ENCODE measurements at places on chromosomes 5 and 9.

- DNase-seq, result no peak
These were observed 25.1 kb downstream of the NFX1 start for GRCh38 chr9:33315371-33315770.

- no peak for DNase-seq
These were observed 51.2 kb downstream of the STRBP start for GRCh38 chr9:123217128-123217654.

GRCh38 chr5:169702693-169703481, 65.8 kb downstream of the DOCK2 start:
- peak; percentile 62 for DNase-seq

- no peak for DNase-seq
These were observed 17.3 kb upstream of the LPCAT1 start for GRCh38 chr5:1540831-1541701.

DNA sequence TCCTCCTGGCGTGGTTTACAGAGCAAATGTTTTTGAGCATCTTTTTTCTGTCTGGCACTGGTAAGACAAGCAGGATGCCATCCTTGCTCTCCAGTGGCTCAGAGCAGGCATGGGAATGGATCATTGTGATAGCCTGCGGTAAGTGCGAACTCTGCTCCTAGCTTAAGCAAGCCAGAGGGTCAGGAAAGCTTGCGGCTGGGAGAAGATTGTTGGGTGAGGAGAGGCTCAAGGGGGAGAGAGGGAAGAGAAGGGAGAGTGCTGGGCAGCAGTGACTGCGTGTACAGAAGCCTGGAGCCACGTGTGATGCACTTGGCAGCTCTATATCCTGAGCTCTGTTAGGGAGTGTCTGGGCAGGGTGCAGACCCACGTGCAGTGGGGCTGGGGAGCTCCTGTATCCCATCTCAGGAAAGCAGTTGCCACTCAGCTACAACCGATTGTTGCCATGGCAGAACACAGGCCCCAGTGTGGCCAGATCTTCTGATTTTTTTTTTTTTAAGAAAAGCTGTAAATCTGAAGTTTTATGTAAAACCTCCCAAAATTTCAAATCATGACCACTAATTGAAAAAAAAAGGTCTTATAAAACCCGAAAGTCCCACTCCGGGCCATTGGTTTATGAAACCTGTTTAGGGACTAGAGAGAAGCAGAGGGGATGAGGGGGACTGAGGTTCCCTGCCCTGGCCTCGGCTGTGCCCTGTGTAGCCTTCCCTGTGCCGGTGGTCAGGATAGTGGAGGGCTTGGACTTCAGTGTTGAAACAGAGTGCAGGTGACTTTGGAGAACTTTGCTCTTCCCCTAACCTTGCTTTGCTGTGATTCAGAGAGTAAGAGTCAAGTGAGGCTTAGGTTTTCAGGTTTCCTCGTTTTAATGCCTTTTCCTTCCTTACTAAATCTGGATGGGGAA, 67.3 kb downstream of the ZNF618 start:
- DNase-seq, result no peak

Data from activated CD4-positive, alpha-beta T cell treated with anti-CD3 and anti-CD28 coated beads, Interleukin-2, Interleukin-6, amounts not matched to agents 100 ng/mL and 50 ng/mL, durations not matched to agents 16 hours and 8 hours (primary cell).